Hindlimb muscle (tissue), 1 donor: ENCODE measurements at places on chromosomes 2 and 18.

GRCh38 chr2:123578016-123578415, 447.1 kb upstream of the CNTNAP5 start:
- no peak for DNase-seq

DNA sequence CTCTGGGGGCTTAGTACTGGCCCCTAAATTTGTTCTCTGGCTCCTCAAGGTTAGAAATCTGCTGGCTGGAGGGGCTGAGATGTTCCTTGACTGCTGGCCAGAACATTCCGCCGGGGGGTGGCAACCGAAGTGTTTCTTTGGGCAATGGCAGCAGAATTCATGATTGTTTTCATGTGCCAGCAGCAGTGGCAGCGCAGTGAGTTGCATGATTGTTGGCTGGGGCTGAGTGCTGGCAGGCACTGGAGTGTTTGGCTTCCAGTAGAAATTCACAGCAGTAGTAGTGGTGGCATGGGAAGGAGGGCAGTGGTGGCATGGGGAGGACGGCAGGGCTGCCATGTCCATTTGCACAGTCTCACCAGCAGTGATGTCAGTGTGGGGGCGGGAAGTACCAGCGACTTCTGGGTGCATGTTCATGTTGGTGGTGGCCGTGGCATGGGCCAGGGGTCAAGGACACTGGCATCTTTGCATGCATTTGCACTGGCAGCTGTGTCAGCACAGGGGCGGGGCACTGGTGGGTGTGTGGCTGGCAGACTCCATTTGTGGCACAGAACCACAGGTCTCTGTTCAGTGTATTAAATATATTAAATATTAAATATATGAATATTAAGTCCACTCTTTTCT, 130.6 kb upstream of the CDH7 start:
- no peak for DNase-seq

GRCh38 chr2:101361522-101361921, 25.8 kb downstream of the CREG2 start:
- DNase-seq: no peak

DNA sequence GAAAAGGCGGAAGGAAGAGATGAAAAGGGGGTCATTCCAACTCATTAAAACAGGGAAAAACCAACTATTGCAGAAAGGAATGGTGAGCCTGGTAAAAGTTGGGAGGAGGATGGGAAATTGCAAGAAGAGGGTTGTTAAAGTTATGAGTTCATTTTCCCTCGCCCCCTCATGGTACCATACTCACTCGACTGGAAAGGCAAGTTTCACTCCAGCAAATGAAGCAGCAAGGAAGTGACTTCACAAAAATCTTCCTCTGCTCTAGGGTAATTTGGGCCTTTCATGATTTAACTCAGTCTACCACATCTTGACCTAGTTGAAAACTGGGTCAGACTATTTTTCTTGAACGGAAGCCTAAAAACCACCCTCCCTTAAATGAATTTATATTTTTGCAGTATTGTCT, 22.8 kb upstream of the DAW1 start:
- DNase-seq: no peak
